ENCODE measurements at places on chromosomes 11 and 22.
A peak's percentile ranks its signal among the peaks of the same experiment; 100 is the strongest.

- DNase-seq = no peak
Observed at GRCh38 chr11:129440028-129440713, 64.5 kb downstream of the BARX2 start.

DNA sequence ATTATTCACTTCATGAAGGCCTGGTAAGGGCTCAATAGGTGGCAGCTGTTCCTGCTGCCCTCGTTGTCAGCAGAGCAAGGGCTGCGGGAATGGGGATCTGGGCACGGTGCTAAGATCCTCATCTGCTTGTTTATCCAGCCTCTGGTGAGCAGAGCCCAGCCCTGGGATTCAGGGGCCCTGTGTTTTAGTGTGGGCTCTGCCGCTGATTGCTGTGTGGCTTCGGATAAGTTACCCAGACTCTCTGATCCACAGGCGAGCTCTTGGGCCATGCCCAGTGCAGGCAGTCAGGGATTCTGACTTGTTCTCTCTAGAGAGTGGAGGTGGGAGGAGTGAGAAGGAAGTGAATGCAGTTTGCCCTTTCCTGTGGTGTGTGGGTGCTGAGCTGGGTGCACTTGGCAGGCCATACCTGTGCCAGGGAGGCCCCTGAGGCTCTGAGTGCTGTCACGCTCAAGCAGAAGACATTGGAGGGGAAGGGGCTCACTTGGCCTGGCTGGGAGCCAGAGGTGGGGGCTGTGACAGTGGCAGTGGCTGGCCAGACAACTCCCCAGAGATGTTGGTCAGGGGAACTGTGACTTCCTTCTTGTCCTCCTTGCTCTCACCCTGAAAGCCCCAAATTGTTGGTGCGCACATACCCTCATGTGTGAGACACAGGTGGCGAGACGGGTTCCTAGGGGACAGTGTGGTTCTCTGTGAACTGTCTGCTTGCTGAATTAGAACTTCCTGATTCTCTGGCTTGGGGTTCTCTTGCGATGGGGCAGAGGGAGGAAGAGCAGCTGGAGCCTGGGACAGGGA, 43.7 kb downstream of the CD82 start:
- DNase-seq = no peak

DNA sequence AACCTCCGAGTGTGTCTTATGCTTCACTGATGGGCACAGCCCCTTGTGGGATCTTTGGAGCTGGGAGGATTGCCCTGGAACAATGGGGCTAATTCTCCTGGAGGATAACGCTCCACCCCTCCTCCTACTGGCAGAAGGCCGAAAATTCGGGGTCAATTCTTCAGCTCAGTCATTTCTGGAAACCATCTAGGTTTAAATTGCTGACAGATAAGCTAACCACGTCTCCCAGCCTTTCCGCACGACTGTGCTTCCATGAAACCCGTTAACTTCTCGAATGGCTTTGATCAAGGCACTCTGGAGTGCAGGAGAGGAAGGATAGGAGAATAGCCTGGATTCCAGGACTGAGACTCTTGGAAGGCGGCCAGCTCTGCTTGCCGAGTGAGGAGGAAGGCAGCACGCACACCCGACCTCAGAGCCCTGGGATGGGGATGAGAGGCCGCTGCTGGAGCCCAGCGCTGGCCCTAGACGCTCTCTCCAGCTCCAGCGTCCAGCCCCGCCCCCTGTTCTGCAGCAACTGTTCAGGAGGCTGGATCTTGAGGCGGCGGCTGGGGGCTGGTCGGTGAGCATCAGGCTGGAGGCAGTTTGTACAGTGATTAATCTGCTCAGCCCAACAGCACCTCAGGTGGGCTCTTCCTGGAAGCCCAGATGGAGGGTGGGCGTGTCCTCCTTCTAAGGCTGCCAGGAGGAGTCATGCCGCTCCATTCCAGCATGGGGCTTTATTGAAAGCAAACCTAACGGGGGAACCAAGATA, 176.7 kb upstream of the NCAM1 start:
- DNase-seq = no peak

- DNase-seq = no peak
Observed at GRCh38 chr11:47270331-47271271, 668 bp downstream of the MADD start.

DNA sequence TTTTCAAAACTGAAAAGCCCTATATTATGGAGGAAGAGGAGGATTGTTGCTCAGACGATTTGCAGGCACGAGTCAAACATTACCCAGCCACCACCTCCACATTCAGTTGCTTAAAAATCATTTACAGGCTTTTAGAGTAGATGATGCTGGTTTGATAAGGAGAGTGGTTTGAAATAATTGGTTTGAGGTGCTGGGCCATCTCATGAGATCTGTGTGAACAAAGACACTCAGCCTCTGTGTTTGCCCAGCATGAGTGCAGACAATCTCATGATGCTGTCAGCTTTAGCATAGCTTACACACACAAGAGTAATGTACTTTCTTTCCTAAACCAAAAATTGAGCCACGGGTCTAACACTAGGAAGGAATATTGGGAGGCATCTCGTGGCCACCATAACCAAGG, 4.3 kb downstream of the SLC43A3 start:
- DNase-seq = no peak

DNA sequence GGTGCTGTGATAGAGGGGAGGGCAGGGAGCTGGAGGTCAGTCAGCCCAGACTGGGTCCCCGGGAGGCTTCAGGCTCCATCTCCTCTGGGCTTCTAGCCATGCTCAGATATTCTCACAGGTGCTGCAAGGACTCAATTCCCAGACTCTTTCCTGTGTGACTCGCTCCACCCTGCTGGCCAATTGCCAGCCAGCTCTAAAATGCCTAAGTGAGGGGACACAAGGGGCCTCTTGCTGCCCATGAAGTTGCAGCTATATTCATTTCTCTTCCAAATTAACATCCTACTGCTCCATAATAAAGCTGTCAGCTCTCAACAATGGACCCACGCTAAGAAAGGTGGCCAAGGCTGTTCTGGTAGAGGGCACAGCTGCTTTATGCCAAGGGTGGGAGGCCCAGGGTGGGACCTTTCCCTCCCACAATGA, 101.5 kb downstream of the PLEKHA7 start:
- no peak for DNase-seq

DNA sequence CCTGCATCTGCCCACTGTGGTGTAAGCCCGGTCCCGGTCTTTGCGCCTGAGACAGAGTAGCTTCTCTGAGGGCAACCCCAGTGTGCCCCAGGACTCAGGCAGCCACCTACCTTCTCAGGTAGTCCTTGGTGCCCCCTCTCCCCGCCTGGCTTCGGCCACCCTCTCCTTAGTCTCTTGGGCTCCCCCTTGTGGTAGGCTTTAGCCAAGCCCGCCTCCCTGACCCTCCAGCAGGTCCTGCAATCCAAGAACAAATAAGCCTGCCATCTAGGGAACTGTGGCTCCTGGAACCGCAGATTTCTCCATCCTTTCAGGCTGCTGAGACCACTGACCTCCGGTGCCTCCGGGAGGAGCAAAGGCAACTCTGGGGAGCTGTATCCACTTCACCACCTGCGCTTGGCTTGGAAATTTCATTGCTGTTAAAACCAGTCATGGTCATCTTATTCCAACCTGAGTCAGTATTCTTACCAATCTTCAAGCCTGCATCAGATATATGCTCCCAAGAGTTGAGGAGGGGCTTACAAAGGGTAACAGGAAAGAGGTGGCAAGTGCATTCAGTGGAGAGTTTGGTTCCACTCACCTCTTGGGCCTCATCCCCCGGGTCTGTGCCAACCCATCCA, 52.8 kb upstream of the TENM4 start:
- DNase-seq = peak; percentile 27

- DNase-seq = no peak
Observed at GRCh38 chr11:2806351-2807024, 79.1 kb downstream of the CDKN1C start.

GRCh38 chr11:131375915-131376314, 5.5 kb downstream of the NTM start:
- no peak for DNase-seq

DNA sequence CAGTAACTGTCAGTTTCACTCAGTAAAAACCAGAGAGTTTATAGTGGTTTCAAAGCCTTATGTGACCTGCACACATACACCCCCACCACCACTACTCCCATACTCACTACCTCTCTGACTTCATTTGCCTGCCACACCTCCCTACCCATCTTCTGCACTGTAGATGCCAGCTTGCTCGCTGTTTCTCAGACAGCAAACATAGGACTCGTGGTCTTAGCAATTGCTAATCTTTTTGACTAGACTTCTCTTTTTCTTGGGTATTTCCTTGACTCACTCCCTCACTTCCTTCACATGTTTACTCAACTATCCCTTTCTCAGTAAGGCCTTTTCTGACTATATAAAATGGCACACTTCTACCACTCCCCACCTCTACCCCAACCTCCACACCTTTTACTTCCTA, 27.8 kb downstream of the CEP295 start:
- no peak for DNase-seq

DNA sequence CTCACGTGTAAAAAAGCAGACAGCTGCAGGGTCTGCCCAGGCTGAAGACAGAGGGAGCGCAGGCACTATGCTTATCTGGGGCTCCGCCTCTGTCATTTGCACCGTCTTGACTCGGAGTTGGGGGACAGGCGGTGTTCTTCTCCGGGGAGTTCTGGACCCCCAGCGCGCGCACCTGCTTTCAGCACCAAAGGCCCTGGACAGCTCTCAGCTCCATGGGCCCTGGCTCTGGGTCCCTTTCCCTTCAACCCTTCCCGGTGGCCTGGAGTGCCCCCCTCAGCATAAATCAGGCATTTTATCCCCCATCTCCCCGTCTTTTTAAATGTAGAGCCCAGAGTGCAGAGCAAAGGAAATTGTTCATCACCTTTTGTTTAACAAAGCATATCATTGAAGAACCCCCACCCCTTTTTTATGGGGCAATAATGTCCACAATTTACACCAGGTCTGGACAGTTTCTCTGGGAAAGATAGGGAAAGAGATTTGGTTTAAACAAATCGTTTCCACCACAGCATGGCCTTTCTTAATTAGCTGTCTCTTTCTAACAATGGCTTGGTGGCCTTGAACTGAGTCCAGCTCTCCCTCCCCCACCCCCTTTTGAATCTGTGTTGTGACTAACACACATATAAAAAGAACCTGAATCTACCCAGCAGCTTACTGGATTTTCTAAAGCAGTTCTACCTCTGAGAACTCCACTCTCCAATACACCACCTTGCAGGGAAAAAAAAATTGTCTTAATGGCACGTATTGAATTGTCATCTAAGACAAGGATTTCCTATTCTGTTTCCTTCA, 1.7 kb downstream of the SEZ6L start:
- DNase-seq = no peak

GRCh38 chr11:117075186-117075585, 23.0 kb downstream of the SIK3 start:
- DNase-seq = no peak

- DNase-seq = no peak
Observed at GRCh38 chr11:94332814-94333213, 28.4 kb downstream of the IZUMO1R start.

GRCh38 chr11:63814383-63814736, 1.1 kb downstream of the SPINDOC start:
- no peak for DNase-seq

DNA sequence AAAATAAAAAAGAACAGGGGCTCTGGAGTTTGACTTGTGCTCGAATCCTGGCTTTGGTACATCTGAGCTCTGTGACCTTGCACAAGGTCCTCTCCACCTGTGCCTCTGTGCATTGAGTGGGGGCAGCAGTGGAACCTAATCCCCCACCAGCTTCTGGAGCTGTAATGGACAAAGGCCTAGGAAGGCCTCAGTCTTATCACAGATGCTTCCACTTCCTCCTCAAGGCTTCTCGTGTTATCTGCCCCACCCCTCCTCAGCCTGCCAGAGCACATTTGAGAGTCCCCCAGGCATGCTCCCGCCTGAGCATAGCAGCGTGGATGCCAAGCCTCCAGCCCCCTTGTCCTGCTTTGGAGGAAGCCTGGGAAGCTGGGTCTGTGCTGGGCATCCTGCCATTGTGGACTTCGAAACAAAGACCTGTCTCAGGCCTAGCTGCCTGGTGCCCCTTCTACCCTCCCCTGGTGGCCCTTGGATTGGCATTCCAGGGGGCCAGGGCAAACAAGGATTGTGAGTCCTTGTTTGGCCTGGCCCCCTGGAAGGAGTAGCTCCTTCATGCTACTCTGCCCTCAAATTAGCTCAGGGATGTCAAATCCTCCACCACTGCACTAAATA, 15.0 kb downstream of the SLC35E4 start:
- no peak for DNase-seq

DNA sequence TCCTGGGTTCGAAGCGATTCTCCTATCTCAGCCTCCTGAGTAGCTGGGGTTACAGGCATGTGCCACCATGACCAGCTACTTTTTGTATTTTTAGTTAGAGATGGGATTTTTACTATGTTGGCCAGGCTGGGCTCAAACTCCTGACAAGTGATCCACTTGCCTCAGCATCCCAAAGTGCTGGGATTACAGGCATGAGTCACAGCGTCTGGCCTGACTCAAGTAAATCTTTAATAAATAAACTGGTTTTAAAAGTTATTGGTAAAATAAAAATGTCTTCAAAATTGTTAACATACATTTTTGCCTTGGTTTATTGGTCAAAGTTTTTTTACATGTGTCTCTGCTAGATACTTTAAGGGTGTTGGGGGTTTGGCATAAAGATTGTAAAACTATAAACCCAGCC, 7.3 kb upstream of the PES1 start:
- no peak for DNase-seq

DNA sequence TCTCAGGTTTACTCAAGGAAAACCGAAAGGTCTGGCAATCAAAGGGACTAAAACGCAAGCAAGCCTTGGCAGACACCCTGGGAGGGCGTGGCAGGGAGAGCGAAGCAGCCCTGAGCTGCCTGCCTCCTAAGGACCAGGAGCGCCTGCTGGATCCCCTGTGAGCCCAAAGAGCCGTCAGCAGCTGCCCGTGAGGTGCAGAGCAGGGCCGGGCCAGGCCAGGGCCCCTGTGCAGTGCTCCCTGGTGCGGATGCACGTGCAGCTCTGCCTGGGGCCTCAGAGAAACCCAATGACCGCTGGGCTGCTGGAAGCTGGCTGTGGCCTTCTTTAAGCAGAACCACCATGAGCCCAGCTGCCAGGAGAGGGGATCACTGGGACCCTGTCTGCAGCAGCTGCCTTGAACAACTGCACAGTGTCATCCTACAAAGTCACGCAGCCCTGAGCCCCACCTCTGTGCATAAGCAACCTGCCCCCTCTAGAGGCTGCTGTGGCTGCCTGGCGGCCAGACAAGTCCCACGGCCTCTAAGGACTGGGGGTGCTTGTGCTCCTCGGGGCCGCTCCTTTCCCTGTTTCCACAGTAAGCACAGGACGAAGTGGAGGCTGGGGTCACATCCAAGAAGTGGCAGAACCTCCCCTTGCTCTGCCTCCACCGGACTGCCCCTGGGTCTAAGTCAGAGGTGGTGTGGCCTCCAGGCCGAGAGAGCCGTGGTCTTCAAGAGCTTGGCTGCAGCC, 29.1 kb upstream of the COMT start:
- DNase-seq = no peak
